CD4-positive, alpha-beta T cell treated with Interleukin-17A for 1 hour (primary cell): ENCODE measurements at places on chromosomes 3 and 15.

DNA sequence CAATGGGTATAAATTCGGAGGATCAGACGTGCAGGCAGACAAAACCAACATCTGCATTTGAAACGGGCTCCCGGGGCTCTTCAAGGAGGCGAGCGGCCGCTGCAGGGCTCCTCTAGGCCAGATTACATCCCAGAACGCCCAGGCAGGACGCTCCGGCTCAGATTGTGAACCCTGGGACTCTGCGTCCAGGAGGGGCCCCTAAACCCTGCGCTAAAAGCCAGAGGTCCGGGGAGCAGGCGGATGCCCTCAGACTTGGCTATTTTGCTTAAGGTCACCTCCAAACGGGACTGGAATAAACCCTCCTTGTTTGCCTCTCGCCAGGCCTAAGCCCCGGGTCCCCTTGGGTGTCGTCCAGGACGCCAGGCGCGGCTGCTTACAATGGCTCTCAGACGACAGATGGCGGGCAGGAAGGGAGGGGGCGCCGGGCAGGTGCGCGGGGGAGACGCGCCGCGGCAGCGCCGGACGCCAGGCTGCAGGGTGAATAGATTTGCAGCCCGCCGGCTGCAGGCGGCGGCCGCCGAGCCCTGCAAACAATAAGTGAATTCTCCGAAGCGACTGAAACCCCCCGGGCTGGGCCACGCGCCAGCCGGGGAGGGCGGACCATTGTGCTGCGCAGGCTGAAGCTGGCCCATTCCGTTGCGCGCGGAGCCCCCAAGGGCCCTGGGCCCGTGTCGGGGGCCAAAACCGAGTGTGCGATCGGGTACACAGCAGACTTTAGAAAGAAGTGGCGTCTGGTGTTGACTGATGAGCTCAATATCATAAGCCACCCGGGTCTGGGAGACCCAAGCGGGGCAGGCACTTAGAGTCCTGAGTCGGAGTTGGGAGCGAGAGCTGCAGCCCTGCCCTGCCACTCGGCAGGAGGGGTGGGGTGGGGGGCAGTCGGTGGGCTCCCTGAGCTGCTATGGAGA lies 32.3 kb upstream of the AMOTL2 start:
- DNase-seq: no peak

- DNase-seq: no peak
These were observed 1043.5 kb upstream of the ALCAM start for GRCh38 chr3:104323226-104323625.

DNA sequence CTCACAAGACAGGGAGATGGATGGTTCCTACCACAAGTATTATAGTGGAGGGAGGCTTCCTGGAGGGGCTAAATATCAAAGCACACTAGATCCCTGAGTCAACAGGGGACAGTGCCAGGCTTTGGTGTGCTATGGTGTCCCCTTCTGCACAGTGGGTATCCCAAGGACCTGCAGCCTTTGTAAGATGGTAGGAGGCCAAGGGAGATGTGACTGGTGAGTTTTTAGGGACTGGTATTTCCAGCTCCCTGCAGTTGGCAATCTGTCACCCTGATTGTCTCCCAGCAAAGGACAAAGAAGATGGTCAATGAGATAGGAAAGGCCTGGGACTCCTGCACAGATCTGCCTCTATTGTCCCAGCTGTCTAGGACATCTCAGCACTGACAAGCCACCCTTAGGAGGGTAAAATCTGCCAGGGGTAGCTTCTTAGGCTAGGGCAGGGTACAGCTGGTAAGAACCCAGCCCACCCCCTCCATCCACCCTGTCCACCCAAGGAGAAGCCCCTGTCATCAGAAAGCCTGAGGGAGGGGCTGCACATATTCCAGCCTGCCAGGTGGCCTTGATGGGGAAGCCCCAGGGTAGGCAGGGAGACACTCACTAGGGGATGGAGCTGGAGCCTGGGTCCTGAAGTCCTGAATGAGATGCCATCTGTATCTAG lies 631 bp downstream of the CYP1A1 start:
- DNase-seq: no peak

- no peak for DNase-seq
These were observed 13.7 kb downstream of the TAGLN3 start for GRCh38 chr3:112012205-112012992.

DNA sequence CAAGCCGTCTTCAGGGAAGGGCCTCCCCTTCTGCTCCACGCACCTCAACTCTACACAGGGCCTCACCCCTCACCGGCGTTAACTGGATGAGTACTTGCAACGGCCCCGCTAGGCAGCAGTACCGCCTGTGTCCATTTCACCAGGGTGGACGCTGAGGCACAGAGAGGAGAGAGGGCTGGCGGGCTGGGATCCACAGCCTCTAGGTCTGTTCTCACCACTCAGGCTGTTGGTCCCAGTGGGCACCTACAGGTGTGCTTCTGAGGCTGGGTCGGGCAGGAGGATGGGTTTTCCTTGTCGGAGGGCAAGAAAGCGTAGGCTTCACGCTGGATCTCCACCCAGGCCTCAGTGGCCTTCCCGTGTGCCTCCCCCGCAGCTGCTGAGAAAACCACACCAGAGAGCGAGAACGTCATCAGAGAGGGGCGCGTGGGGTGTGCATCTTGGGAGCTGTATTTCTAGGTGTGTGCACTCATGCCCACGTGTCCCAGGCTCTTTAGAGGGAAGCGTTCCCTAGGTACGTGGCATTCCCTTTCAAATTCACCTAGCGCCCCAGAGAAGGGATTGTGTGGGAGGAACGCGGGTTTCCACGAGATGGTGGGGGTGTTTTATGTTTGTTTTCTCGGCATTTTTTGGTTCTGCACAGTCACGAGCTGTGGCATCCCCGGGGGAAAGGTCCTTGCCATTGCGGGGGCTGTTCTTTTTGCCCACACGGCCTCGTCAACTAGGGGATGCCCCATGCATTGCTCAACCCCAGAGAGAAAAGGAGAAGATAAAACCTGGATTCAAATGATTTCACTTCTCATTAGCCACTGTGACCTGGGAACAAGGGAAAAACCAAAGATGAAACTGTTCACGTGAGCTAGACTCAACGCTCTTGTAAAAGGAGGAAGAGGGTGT lies 67.7 kb downstream of the MGLL start:
- DNase-seq: peak; percentile 33

- no peak for DNase-seq
These were observed 8.2 kb upstream of the MYRIP start for GRCh38 chr3:39801216-39801615.

DNA sequence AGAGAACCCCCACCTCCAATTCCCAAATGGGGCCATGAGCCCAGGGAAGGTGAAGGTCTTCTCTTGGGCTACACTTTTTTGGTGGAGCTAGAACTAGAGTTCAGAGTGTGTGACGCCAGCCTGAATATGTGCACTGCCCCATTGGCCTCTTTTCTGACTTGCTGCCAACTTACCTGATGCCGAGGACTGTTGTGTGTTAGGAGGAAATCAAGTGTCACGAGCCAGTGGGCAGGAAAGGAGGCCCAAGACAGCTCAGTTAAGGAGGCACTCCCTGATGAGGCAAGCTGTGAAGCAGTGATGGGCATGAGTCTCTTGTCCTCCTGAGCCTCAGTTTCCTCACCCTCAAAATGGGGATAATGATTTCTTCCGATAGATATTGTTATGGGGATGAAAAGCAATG lies 107.8 kb downstream of the ANP32A start:
- DNase-seq: no peak

DNA sequence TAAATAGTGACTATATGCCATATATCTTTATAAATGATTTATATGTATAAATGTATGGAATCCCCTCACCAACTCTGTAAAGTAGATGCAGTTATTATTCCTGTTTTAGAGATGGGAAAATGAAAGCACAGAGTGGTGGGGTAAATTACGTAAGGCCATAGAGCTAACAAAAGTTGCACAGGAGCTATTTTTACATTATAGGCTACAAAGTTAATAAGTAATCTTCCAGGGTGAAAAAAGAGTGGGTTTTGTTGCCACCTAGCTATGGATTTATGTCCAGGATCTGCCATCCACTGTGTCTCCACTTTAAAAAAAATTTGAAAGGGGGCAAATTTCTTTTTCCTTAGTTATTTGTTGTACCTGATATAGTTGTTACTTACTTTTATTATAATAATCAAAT lies 235.7 kb downstream of the MCTP2 start:
- DNase-seq: no peak

- DNase-seq: no peak
These were observed 251.4 kb upstream of the TGFBR2 start for GRCh38 chr3:30354972-30355371.

DNA sequence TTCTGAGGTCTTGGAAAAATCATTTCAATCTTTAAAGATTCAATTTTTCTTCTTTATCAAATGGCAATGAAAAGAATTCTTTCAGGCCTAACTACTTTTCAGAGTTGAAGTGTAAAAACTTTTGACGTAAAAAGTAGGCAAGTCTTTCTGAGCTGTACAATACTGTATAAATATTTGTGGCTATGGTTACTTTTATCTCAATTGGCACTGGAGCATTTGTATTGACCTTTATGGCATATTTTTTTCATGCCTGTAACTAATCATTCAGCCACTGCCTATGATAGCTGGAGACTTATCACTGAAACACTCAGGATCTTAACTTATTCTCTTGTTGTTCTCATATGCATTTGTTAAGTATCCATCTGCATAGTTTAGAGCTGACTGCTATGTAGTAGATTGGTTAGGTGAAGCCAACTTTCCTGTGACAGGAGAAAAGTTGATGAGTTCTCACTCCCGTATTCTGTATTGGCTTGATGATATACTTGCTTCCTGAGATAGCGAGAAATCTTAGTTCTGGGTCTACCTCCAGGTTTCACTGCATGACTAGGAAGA lies 290.4 kb upstream of the TBL1XR1 start:
- no peak for DNase-seq

DNA sequence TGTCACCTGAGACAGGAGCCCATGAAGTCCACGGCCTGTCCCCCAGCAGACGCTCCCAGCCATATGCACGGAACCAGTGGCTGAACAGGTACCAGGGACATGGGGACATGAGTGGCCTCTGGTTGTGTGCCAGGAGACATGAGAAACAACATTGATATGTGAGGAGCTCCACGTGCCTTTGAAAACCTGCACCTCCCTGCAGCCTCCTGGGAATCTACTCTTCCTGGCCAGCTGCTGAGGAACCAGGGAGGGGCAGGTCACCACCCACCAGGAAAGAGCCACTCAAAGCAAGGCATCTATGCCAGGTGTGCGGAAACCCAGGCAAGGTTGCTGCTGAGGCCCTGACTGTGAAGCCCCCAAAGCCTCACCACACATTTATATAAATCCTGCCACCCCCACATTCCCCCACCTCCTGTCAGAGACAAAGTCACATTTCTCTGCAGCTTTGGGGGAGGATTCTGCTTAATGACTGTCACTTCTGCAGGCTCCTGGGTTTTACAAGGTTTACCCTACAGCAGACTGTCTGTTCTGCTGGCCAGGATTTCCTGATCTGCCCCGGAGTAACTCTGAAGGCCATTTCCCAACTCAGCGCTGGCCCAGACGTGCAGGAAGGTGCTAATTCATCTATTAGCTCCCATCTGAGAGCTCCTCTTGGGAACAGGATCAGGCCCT lies 110.8 kb downstream of the ADCY5 start:
- DNase-seq: no peak

DNA sequence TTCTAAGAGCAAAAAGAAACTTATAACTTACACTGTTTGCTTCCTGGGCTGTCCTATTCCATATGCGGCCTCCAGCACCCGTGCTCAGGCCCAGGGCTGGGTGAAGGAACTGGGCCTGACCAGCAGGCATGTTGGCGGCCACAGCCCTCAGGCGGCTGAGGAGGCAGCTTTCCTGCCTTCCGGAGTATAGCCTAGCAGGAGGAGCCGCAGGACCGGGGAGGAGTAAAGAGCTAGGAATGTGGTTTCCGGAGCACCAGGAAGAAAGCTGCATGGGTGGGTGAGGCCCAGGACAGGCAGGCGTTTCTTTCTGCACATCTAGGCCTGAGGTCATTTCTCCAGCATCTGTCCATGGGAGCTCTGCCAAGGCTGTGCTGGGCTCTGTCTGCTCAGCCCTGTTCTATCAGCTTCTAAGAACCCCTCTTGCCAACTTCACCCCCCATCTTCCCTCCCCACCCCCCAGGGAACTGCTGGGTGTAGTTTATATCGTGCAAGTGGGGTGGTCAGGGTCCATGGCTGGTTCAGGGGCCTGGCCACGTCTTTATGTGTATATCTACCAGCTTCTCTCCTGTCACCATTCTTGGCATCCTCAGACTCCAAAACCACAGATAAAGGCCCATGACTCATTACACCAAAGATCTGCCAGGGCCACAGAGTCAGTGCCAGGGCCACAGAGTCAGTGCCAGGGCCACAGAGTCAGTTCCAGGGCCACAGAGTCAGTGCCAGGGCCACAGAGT lies 7.8 kb upstream of the KIF7 start:
- no peak for DNase-seq

- peak; percentile 89 for DNase-seq
These were observed 6.9 kb upstream of the PPP1R2 start for GRCh38 chr3:195549931-195550519.

DNA sequence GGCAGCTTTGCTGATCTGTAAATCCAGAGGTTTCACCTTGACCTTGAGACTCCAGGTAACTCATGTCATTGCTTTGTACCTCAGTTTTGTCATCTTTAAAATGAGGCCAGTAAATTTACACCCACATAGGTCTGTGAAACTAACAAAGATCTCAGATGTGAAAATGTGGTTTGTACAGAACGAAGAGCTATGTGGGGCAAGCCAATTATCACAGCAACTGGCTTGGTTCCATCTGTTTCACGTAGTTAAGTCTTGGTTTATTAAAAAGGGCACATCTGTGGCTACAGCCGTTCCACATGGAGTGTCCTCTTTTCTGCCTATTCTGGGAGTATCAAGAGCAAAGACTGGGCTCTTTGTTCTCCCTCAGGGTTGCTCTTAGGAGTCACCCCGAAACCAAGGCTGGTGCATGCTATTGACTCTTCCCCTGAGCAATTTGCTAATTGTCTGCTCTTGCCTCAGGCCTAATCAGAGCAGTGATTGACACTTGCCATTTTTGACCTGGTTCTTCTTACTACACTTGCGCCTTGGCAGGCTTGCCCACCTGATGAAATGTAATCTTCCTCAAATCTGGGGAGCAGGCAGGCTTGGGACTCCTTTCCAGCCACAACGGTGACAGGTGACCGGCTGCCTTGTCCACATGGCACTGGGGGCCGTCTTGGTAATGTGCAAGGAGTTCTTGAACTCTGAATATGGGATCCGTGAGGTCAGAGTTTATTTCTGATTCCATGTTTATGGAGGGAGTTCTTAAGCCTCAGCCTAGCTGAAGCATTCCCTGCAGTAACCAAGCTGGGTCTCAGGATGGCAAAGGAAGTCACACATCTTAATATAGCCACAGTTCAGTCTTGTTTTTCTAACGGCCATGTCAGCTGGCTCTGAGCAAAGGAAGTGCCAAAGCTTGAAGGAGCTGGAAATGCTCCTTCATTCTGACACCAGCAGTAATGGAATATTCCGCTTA lies 40.1 kb downstream of the EAF1 start:
- peak; percentile 11 for DNase-seq

GRCh38 chr3:194326968-194327217 lies 24.2 kb downstream of the CPN2 start:
- DNase-seq: peak; percentile 24

DNA sequence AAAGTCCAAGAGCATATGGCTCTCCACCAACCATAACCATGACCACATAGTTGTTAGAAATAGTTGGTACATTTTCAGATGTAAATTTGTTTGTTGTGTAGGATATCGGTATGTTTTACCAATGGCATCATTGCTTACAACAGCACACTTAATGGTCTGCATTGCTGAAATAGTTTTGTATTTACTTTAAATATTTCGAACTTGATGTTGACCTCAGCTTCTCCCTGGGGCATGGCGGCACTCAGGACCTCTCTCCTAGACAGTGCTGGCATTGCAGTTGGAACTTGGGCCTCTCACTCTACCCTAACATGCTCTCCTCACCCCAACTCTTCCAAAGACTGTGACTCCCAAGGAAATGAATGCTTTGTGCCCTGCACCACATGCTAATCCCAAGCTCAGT lies 5.0 kb downstream of the SLC22A13 start:
- DNase-seq: no peak

GRCh38 chr3:138684396-138684795 lies 75.8 kb downstream of the FAIM start:
- no peak for DNase-seq
